ENCODE measurements at places on chromosomes 4 and X.

GRCh38 chrX:11864171-11864570 lies 106.1 kb downstream of the MSL3 start:
- no peaks in the 10 kb centered on the region for H3K4me1 ChIP-seq
- no peaks in the 10 kb centered on the region for H3K36me3 ChIP-seq
- H3K4me3 ChIP-seq: no peak overlapping the region
- no peak overlapping the region for H3K27ac ChIP-seq

DNA sequence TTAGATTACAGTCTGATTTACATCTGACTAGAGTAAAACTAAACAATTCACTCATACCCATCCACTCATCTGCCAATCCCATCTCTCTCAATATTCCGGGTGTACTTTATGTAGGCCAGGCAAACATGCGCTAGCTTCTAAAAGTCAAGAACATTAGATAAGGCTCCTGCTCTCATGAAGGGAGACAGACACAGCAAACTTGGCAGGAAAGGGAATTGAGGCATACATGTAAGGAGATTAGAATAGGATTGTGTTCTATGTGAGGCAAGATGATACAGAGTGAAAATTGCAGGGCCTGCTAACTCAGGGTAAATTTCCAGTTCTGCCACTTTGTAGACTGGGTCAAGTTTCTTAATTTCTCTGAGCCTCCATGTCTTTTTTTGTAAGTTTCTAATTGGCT lies 135.8 kb downstream of the CDS1 start:
- H3K27ac ChIP-seq: peak overlapping the region; percentile 3
- H3K4me1 ChIP-seq: peaks cover 10% of the 10 kb centered on the region
- no peak overlapping the region for H3K4me3 ChIP-seq
- peaks cover 89% of the 10 kb centered on the region for H3K36me3 ChIP-seq
- no peaks in the 10 kb centered on the region for H3K27me3 ChIP-seq
- DNase-seq: no peak

- no peaks in the 10 kb centered on the region for H3K36me3 ChIP-seq
- DNase-seq: no peak
- no peak overlapping the region for H3K4me3 ChIP-seq
- no peaks in the 10 kb centered on the region for H3K27me3 ChIP-seq
Measured at GRCh38 chr4:23978002-23978401, 88.2 kb upstream of the PPARGC1A start.

DNA sequence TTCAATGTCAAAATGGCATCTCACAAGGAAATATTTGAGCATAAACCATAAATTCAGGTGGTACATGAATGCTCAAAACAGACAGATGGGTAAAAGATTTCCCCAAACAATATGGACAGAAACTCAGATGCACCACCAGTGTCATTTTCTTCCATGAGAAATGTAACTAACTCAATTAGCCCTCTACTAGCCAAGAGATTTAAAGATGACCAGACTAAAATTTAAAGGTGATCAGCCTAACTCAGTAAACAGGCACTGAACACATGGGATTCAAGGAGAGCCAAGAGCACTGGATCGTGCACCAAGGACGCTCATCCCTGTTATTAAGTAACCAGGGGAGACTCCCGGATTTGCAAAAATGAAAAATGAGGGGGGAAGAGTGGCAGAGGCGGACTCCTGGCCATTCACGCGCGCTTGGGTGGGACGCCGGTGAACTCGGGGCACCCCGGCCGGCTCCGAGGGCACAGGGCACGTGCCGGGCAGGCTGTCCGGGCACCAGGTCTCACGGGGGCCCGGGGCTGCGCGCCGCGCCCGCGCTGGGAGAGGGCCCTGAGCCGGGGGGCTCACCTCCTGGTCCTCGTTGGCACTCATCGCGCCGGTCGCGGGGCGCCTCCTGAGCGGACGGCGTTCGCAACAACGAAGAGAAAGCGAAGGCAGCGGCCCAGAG lies 490 bp downstream of the RWDD4 start:
- H3K4me1 ChIP-seq: peaks cover 31% of the 10 kb centered on the region
- peak overlapping the region; percentile 92 for H3K27ac ChIP-seq
- peak; percentile 45 for DNase-seq
- no peaks in the 10 kb centered on the region for H3K27me3 ChIP-seq
- H3K36me3 ChIP-seq: peaks cover 18% of the 10 kb centered on the region
- peak overlapping the region; percentile 61 for H3K4me3 ChIP-seq

- no peak for DNase-seq
- no peak overlapping the region for H3K4me3 ChIP-seq
- H3K27ac ChIP-seq: no peak overlapping the region
- H3K36me3 ChIP-seq: no peaks in the 10 kb centered on the region
- H3K27me3 ChIP-seq: no peaks in the 10 kb centered on the region
Measured at GRCh38 chrX:132025041-132025440, 1.9 kb downstream of the STK26 start.

DNA sequence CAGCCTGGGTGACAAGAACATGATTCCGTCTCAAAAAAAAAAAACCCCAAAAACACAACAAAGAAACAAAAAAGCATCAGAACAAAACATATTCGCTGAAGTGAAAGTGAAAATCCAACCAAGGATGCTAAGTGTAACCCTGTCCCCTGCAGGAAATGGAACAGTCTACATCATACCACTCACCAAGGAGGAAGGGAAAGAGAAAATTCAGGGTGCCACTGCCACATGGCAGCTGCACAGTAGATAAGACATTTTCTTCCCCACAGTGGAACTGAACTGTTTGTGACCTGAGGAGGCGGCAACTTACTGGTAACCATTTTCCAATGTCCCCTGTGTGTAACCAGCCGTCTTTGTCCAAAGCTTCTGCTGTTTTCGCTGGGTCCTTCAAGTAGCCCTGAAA lies 28.2 kb upstream of the CENPU start:
- no peak overlapping the region for H3K27ac ChIP-seq
- H3K4me3 ChIP-seq: no peak overlapping the region
- H3K4me1 ChIP-seq: peaks cover 22% of the 10 kb centered on the region
- H3K36me3 ChIP-seq: peaks cover 85% of the 10 kb centered on the region

- H3K4me3 ChIP-seq: no peak overlapping the region
- no peaks in the 10 kb centered on the region for H3K27me3 ChIP-seq
- no peaks in the 10 kb centered on the region for H3K4me1 ChIP-seq
- DNase-seq: no peak
Measured at GRCh38 chrX:74492720-74493201, 71.5 kb downstream of the SLC16A2 start.

DNA sequence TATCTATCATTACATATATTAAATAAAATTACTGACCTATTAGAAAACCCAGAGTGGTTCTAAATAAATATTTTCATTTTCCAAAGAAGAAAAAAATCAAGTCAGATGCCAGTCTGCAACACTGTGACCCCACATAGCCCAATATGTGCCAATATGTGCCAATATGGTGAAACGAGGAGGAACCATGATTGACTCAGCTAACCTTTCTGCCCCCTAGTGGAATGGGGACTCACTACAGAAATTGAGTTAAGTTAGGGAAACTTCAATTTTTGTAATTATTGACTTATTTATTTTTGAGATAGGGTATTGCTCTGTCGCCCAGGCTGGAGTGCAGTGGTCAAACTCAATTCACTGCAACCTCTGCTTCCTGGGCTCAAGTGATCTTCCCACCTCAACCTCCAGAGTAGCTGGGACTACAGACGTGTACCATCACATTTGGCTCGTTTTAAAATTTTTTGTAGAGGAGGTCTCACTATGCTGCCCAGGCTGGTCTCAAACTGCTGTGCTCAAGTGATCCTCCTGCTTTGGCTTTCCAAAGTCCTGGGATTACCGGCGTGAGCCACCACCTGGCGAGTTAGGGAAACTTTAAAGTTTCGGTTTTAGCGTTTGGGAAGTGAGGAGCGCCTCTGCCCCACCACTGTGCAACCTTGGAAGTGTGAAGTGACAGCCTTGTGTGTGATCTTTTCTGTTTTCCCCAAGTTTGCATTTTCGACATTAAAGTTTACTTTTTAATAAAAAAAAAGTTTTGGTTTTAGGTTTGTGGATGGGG lies 116.8 kb upstream of the SHISA3 start:
- no peaks in the 10 kb centered on the region for H3K4me1 ChIP-seq
- H3K36me3 ChIP-seq: no peaks in the 10 kb centered on the region
- no peak overlapping the region for H3K27ac ChIP-seq
- H3K27me3 ChIP-seq: no peaks in the 10 kb centered on the region
- no peak for DNase-seq

DNA sequence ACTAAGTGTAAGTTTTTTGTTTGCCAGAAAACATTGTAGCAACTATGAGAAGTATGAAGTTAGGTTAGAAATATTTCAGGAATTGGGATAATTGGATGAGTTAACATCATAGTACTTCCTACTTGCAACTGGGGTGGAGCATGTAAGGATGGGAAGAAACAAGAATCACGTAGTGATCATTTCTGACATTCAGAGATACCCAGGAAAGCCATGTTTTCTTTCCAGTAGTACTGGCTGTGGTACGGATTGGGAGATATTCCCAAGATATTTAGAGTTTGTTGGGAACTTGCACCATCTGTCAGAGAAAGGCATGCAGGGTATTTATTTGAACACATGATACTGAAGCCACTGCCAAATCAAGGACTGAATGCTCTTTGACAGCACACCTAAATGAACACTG lies 87.6 kb upstream of the SLC4A4 start:
- peak overlapping the region; percentile 22 for H3K27ac ChIP-seq
- DNase-seq: no peak
- peaks cover 8% of the 10 kb centered on the region for H3K4me1 ChIP-seq
- H3K4me3 ChIP-seq: no peak overlapping the region

GRCh38 chrX:55342533-55343501 lies 78.1 kb upstream of the PAGE3 start:
- peak; percentile 27 for DNase-seq
- H3K27ac ChIP-seq: peak overlapping the region; percentile 43
- no peaks in the 10 kb centered on the region for H3K4me1 ChIP-seq

GRCh38 chrX:27968878-27969277 lies 12.4 kb downstream of the DCAF8L1 start:
- no peak overlapping the region for H3K4me3 ChIP-seq
- no peak overlapping the region for H3K27ac ChIP-seq
- H3K27me3 ChIP-seq: no peaks in the 10 kb centered on the region
- DNase-seq: no peak

GRCh38 chr4:154367659-154368058 lies 123.9 kb downstream of the DCHS2 start:
- H3K27ac ChIP-seq: no peak overlapping the region
- H3K4me1 ChIP-seq: no peaks in the 10 kb centered on the region

Data from heart left ventricle (tissue), 16 donors.